ENCODE measurements at places on chromosomes 1 and 21. TPM values are rescaled to one million over a fixed set of nuclear protein-coding genes. Genes with fewer than 3 reads are reported as not detected.
A peak's percentile ranks its signal among the peaks of the same experiment; 100 is the strongest.

- H3K4me3 ChIP-seq, result no peak overlapping the region
- H3K27ac ChIP-seq, result no peak overlapping the region
- peaks cover 8% of the 10 kb centered on the region for H3K27me3 ChIP-seq
- no peaks in the 10 kb centered on the region for H3K4me1 ChIP-seq
These were observed 6.7 kb downstream of the ZNF648 start for GRCh38 chr1:182054698-182055326.

DNA sequence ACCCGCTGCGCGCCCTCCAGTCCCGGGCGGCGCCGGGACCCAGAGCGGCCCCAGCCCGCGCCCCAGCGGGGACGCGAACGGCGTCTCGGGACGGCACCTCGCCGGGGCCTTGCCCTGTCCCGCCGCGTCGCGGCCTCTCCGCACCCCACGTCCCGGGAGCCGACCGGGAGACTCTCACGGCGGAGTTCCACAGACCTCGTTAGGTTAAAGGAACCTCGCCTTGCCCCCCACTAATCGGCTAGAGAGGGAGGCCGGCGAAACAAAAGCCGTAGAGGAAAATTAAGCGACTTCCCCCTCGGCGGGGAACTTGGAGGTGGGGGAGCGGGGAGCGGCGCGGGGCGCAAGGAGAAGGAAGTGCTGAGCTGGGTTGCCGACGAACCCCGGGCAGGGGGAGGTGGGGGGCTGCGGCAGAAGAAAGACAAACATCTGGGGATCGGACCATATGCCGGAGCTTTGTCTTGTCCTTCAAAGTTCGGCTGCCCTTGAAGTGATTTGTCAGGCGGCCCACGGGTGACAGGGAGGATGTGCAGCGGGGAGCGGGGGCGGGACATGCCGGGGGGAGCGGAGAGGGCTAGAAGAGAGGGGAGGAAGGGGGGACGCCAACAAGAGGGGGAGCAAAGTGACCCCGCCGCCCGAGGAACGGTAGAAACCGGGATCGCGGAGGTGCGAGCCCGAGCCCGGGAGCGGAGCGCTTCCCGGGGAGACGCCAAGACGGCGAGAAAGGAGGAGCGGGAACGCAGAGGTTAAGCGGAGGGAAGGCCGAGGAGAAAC, 120.0 kb upstream of the RRP15 start:
- DNase-seq, result no peak
- peaks cover 18% of the 10 kb centered on the region for H3K4me1 ChIP-seq
- H3K27ac ChIP-seq, result no peak overlapping the region
- no peaks in the 10 kb centered on the region for H3K36me3 ChIP-seq
- H3K4me3 ChIP-seq, result peak overlapping the region; percentile 69

The PROK1 gene
- not detected for total RNA-seq

DNA sequence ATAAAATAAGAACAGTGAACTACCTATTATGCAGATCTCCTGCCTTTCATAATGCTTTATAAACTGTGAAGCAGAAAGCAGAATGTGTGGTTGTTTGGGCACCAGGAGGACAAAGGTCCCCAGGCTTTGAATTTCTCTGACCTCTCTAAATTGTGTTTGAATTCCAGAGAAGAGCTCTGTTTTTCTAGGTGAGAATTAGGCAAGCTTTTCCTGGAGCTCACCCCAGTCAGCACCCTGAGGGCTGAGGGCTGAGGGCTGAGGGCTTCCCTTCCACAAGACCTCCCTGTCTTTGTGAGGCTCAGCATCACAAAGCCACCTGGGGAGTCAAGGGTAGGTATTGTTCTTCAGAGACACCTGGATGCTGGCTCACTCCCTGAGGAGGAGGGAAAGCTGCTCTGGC, 45.5 kb upstream of the LRIG2 start:
- no peaks in the 10 kb centered on the region for H3K4me1 ChIP-seq
- no peak overlapping the region for H3K4me3 ChIP-seq
- no peaks in the 10 kb centered on the region for H3K36me3 ChIP-seq

DNA sequence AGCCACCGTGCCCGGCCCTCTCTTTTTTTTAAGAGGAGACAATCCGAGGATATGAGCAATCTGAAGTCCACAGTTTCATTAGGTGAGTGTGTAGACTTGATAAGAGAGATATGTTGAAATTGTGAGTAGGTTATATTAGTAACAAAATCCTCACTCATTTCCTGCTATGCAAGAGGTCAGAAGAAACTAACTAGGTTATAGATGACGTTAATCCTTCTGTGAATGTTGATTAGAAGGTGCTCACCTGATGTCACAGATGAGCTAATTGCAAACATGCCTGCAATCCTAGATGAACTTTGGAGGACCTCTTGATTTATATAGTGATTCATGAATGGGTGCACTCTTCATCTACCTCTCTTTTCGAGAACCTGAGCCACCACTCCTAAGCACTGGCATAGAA, 29.3 kb downstream of the NTMT2 start:
- H3K4me3 ChIP-seq, result no peak overlapping the region
- H3K36me3 ChIP-seq, result no peaks in the 10 kb centered on the region
- no peaks in the 10 kb centered on the region for H3K4me1 ChIP-seq
- no peaks in the 10 kb centered on the region for H3K27me3 ChIP-seq
- DNase-seq, result no peak
- no peak overlapping the region for H3K27ac ChIP-seq

- no peaks in the 10 kb centered on the region for H3K36me3 ChIP-seq
- no peak overlapping the region for H3K4me3 ChIP-seq
- H3K27ac ChIP-seq, result no peak overlapping the region
- no peaks in the 10 kb centered on the region for H3K4me1 ChIP-seq
These were observed 176.3 kb downstream of the PTPRU start for GRCh38 chr1:29412591-29412990.

- H3K27me3 ChIP-seq, result peaks cover 26% of the 10 kb centered on the region
- H3K27ac ChIP-seq, result no peak overlapping the region
- no peaks in the 10 kb centered on the region for H3K4me1 ChIP-seq
- no peak overlapping the region for H3K4me3 ChIP-seq
- DNase-seq, result no peak
These were observed 68.7 kb upstream of the KLHDC7A start for GRCh38 chr1:18411820-18412641.

The FHL3 gene
- 4.1 TPM for total RNA-seq

DNA sequence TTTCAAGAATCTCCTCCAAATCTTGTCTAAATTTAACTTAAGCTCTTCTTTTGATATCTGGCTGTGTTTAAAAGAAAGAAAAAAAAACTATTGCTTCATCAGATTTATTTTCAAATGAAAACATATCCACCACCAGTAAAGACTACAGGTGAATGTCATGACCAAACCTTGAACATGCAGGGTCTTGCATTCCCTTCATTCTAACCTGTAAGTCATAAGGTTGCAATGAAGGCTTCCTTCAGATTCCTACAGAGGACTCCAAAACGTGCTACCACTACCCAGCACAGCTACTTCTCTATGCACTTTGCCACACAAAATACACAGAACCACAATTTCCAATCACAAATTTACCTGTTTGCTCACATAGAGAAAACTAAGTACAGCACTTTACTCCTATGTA, 26.3 kb downstream of the FRRS1 start:
- H3K27me3 ChIP-seq, result no peaks in the 10 kb centered on the region
- no peak overlapping the region for H3K27ac ChIP-seq
- DNase-seq, result no peak
- H3K36me3 ChIP-seq, result no peaks in the 10 kb centered on the region
- H3K4me1 ChIP-seq, result no peaks in the 10 kb centered on the region
- H3K4me3 ChIP-seq, result no peak overlapping the region

DNA sequence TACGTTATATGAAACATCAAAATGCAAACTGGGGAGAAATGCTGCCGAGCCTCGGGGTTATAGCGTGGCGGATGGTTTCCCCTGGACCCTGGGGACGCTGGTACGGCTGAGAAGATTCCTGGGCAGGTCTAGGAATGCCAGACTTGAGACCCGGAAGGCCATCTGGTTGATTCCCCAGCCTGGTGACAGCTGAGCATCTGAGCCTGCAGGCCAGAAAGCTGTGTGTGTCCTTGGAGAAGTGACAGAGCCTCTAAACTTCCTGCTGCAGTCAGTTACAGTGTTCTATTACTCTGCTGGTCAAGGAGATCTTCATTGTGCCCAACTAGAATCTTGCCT, 2.3 kb downstream of the VASH2 start:
- no peak overlapping the region for H3K27ac ChIP-seq
- peaks cover 17% of the 10 kb centered on the region for H3K4me1 ChIP-seq
- H3K27me3 ChIP-seq, result peaks cover 49% of the 10 kb centered on the region
- no peak for DNase-seq

- no peaks in the 10 kb centered on the region for H3K27me3 ChIP-seq
- DNase-seq, result no peak
- H3K4me1 ChIP-seq, result no peaks in the 10 kb centered on the region
- no peak overlapping the region for H3K27ac ChIP-seq
These were observed 6.5 kb upstream of the LRRC39 start for GRCh38 chr1:100184536-100184935.

DNA sequence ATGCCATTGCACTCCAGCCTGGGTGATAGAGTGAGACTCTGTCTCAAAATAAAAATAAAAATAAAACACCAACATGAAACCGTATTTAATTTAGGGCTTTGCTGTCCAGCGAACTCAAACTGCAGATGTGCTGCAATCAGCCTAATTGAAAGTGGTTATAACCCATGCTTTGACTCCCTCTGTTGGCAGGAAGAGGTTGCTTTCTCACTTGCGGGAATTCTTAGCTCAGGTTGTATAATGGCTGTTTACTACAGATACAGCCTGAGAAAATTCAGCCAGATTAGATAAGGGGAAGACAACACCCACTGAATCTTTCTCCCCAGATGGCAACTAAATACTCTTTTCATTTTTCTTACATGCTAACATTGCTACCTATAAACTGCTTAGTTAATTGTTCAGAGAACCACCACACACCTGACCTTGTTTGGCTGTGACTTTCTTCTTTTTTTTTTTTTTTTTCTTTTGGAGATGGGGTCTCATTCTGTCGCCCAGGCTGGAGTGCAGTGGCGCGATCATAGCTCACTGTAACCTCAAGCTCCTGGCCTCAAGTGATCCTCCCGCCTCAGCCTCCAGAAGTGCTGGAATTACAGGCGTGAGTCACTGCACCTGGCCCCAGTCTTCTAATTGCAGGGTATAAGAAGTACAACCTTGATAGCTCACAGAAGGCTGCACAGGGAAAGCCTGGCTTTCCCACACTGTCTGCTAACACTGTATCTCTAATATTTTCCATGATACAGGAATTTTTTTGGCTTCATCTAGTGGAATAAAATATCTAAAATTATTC, 34.6 kb downstream of the DNTTIP2 start:
- no peaks in the 10 kb centered on the region for H3K36me3 ChIP-seq
- no peak overlapping the region for H3K27ac ChIP-seq
- no peak overlapping the region for H3K4me3 ChIP-seq
- peak; percentile 26 for DNase-seq
- H3K27me3 ChIP-seq, result no peaks in the 10 kb centered on the region

DNA sequence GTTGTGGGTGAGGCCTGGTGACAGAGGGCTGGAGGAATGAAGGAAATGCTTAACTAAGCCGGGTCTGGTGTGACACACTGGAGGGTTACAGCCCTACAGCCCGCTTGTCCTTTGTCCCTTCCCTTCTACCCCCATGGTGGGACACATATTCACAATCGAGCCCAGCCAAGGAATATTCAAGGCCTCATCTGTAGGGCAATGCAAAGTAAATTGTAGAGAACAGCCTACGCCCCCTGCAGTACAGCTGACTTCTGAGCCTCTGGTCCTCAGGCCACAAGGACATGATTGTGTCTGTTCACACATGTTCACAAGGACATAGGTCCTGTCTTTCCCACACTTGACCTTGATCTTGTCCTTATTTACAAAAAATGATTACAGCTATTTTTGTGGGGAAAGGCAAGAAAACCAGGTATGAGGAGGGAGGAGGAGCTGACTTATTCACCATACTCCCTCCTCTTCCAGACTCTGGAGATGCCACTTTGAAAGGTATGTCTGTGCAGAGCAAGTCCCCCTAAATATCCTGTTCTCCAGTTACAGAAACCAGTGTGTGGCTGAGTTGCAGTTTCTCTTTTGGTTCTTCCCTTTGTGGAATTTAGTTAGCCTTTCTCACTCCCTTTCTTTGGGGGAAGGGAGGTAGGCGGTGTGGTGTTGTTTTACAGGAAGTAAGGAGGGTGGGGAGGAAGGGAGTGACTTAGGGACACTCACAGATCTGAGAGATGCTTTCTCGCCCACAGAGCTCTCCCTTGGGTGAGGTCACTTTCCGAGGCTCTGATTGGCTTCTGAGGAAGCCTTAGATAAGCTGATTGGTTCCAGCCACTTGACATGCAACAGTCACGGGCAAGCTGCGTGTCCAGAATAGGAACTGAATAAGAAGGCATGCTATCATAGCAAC, 14.6 kb downstream of the POLR3GL start:
- peak overlapping the region; percentile 94 for H3K27ac ChIP-seq
- H3K27me3 ChIP-seq, result no peaks in the 10 kb centered on the region
- H3K36me3 ChIP-seq, result peaks cover 3% of the 10 kb centered on the region
- DNase-seq, result peak; percentile 72
- H3K4me1 ChIP-seq, result peaks cover 60% of the 10 kb centered on the region

The KLHL17 gene
- total RNA-seq, result 45.3 TPM

The MROH7 gene
- total RNA-seq, result 0.15 TPM

- no peak overlapping the region for H3K4me3 ChIP-seq
- no peak overlapping the region for H3K27ac ChIP-seq
- DNase-seq, result no peak
- no peaks in the 10 kb centered on the region for H3K27me3 ChIP-seq
- no peaks in the 10 kb centered on the region for H3K4me1 ChIP-seq
- no peaks in the 10 kb centered on the region for H3K36me3 ChIP-seq
These were observed 39.1 kb downstream of the TYW3 start for GRCh38 chr1:74771913-74772515.

DNA sequence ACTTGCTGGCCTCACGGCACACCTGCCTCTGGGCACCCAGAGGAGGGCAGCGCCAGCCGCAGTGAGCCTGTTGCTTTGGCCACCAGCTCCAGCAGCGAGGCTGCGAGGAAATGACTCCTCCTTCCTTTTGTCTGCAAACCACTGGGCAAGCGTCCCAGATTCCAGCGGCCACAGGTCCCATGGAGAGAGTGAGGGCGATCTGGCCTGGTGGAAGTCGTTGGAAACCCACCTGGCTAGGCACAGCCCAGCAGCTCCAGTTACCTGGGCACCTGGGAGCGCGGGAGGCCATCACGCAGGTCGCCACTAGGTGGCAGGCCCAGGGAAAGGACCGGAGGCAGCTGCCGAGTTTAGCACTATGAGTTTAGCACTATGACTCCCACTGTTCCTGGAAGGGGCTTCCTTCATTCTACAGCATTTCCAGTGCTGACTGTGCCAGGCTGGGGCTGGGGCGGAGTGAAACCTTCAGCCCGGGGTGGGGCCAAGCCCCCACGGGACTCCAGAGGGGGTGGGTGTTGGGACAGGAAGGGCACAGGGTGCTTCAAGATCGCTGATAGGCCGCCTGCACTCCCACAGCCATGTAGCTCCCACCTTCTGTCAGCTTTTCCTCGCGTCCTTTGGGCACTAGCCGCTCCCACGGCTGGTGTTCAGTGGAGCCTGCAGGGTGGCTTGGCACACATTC, 1.1 kb upstream of the ESPN start:
- H3K4me1 ChIP-seq, result peaks cover 3% of the 10 kb centered on the region
- peak overlapping the region; percentile 16 for H3K4me3 ChIP-seq
- H3K27ac ChIP-seq, result no peak overlapping the region
- no peaks in the 10 kb centered on the region for H3K27me3 ChIP-seq

The UTS2 gene
- total RNA-seq, result 0.58 TPM

All from T-cell (primary cell).